Hair follicle dermal papilla cell (primary cell): ENCODE measurements at places on chromosomes 12 and 14. TPM values are rescaled to one million over a fixed set of nuclear protein-coding genes. Genes with fewer than 3 reads are reported as not detected.

Gene ASCL1
- total RNA-seq: not detected in 2 replicates

Gene SERPINA3
- total RNA-seq: 0.49 and 0.85 TPM in 2 replicates

Gene RNASE7
- total RNA-seq: not detected in 2 replicates

Gene TOMM20L
- not detected in 2 replicates for total RNA-seq

Gene SLC16A7
- 148 and 204 TPM in 2 replicates for total RNA-seq

Gene RGS6
- not detected in 2 replicates for total RNA-seq
